ENCODE measurements at places on chromosomes 11 and 22.

DNA sequence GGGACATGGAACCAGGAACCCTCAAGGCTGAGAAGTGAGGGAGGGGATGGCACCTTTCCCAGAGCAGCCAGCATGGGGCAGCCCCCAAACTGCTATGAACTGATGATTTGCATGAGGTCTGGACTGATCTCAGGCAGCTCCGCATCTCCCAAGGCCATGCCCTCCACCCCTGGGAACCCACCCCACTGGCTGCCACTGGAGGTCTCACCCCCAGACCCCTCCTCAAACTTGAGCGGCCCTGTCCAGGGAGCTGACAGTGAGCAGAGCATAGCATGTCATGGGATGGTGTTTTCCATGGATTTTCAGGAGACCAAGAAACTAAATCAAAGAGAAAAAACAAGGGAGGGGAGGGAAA is 46.8 kb downstream of the NRXN2 start:
- no peak for DNase-seq

- no peak for DNase-seq
Observed at GRCh38 chr22:45381348-45381747, 32.1 kb downstream of the SMC1B start.

DNA sequence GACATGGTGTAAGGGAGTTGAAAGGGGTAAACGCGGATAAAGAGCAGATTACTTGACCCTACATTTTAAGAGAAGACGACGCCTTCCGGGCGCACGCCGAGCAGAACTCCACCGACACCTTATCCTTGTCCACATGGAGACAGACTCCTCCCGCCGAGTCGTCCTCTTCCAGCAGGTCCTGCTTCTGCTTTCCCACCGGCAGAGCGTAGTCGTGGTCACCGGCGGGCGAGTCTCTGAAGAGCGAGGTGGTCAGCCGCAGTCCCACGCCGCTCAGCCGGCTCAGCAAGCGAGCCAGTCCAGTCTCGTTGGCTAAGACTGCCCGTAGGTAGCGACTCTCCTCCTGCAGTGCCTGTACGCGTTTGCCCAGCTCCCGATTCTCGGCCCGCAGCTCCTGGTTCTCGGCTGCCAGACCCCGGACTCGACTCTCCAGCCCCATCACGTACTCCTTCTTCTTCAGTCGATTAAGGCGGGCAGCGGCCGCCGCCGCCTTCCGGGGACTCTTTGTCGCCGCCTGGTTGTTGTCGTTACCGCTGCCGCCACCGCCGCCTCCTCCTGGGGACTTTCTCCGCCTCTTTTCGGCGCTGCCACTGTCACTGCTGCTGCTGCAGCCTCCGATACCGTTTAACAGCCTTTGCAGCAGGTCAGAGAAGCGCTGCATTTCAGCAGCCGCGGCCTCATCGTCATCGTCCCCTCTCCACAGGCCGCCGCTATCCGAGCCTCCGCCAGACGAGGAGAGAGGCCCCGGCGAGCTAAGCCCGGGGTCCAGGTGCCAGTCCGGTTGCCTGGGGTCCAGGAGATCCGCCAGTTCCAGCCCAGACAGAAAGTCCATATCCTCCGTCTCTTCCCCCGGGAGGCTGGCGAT is 945 bp downstream of the CREBZF start:
- DNase-seq, result peak; percentile 81

DNA sequence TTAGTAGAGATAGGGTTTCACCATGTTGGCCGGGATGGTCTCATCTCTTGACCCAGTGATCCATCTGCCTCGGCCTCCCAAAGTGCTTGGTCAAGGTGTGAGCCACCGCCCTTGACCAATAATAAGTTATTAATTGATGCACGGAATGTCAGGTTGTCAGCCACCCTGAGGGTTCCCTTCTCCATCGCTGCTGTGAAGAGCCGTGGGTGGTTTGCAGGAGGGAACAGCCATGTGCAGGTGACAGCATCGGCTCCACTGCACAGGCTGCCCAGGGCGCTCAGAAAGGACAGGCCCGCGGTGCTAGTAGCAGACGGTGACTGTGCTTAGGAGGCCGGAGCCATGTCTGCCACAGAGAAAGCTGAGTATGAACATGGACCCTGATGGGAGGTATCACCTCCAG is 814.0 kb downstream of the BRD1 start:
- DNase-seq, result no peak

DNA sequence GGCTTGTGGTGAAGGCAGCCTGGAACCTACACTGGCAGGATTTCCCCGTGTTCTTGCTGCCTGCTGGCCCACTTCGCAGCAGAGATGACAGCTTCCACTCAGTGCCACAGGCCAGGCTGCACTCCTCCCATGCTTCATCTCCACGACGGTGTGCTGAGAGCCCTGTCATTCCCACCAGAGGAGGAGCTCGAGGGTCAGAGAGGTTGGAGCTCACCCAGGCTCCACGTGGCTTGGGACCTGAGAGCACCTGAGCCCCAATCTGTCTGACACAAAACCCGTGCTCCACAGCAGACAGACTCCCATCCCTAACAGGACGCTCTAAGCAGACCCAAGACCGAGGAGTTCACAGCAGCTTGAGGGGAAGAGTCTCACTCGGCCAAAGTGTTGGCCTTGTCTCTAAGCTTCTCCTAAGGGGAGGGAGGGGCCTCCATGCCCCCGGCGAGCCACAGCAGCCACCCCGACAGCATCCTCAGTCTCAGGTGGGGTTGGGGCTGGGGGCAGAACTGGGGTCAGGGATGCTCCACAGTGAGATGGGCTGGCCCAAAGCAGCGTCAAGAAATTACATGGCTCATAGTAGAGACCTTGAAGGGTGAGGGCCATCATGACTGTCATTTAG is 10.7 kb downstream of the LRFN4 start:
- DNase-seq, result no peak

- no peak for DNase-seq
Observed at GRCh38 chr11:104830080-104830479, 68.2 kb downstream of the CASP12 start.

DNA sequence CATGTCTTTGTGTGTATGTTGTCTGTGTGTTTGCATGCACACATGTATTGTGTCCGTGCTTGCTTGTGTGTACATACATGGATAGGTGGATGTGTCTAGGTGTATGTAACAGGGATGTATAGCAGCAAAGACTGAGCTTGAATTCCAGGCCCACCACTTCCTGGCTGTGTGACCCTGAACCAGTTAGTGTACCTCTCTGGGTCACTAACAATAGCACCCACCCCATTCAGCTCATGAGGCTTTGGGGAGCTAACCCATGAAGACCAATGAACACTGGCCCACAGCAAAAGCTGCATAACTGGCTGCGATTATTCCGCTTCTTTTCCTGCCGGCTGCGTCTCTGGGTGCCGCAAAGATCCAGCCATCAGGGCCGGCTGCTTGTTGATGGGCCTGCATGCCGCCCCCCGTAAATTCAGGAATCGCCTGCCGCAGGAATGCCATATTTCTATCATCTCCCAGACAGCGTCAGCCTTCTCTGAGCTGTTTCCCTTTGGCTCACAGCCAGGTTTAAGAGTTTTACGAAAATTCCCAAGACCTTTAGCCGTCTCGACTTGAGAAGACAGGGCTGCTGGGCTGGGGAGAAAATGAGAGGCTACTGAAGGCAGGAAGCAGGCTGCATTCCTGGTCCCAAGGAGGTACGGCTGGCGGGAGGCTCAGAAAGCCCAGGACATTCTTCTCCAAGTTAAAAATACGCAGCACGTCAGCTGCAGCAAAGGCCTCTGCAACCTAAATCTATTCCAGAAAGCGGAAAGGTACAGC is 224.6 kb downstream of the MN1 start:
- DNase-seq, result no peak

- no peak for DNase-seq
Observed at GRCh38 chr11:133845413-133845812, at the start of gene SPATA19. SPATA19 (minus strand) TSS chr11:133845513; CDS start chr11:133845446, 67 bp downstream.

GRCh38 chr22:41638124-41638523 is 17.0 kb downstream of the XRCC6 start:
- DNase-seq, result no peak

- no peak for DNase-seq
Observed at GRCh38 chr11:113952070-113952469, 22.8 kb upstream of the HTR3A start.

GRCh38 chr22:17257121-17258001 is 38.1 kb upstream of the ADA2 start:
- DNase-seq, result no peak

DNA sequence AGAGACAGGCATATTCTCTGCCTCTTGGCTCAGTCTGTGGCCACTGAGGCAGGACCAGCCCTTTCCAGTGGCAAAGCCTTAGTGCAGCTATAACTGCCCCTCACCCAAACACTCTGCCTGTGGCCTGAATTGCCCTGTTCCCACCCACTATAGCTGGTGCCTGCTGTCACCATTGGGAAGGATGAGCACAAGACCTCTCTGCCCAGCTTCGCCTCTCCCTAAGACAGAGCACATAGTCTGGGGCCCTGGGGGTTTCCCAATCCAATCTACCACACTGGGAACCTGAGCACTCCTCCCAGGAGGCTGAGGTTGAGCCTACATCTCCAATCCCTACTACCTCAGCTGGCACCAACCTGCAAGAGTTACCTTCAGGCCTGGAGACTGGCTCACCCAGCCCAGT is 670.4 kb downstream of the JRKL start:
- DNase-seq, result no peak

DNA sequence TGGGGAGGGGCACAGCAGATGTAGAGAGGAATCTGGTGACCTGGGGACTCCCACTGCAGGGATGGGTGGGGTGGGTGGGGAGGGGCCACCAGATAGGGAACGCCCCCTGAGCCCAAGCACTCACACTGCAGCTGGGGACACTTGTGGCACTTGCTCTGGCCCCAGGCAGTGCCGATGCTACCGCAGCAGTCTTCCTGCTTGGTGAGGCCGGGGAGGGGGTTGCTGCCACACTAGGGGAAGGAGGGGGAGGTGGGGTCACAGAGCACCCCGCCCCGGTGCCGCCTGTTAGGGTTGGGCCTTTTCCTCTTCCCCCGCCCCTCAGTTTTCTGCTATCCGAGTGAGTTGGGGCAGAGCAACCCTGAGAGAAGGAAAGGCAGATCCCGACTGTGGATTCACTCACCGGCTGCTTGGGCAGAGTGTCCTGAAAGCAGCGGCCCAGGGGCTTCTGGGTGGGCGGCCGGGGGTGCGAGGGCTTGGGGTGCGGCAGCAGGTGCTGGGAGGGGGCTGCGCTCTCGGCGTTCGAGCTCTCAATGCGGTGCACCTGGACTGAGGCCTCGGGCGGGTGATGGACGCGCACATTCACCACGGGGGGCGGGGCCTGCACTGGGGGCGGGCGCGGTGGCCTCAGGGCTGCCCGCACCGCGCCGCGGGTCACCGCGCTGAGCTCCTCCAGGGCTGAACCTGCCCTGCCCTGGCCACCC is 4.7 kb downstream of the LTBP3 start:
- DNase-seq, result peak; percentile 35

- DNase-seq, result peak; percentile 1
Observed at GRCh38 chr11:59429924-59430516, 3.8 kb upstream of the OR5A2 start.

DNA sequence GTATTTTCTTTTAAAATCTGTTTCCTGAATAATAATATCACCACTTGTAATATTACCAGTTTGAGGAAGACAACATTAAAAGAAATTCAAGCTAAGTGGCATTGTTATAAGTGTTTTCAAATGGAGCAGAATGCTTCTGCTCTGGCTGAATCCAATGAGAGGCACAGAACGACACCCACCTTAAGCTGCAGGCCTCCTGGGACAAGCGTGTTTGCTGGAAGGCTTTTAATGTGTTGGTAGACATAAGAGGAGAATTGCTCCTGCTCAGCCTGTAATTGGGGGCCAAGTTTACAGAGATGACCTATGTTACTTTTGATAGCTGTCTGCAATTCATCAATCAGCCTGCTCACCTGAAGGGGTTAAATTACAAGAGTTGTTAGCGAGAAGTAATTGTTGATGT is 242.2 kb downstream of the DCDC1 start:
- no peak for DNase-seq

Data from activated CD4-positive, CD25-positive, alpha-beta regulatory T cell treated with anti-CD3 and anti-CD28 coated beads, Interleukin-2, amount 50 U/mL, for 16 hours (primary cell).